ENCODE measurements at places on chromosomes 1 and 21.
A peak's percentile ranks its signal among the peaks of the same experiment; 100 is the strongest.

- DNase-seq: peak; percentile 1
Observed at GRCh38 chr1:229271448-229272159, 693 bp downstream of the RAB4A start.

DNA sequence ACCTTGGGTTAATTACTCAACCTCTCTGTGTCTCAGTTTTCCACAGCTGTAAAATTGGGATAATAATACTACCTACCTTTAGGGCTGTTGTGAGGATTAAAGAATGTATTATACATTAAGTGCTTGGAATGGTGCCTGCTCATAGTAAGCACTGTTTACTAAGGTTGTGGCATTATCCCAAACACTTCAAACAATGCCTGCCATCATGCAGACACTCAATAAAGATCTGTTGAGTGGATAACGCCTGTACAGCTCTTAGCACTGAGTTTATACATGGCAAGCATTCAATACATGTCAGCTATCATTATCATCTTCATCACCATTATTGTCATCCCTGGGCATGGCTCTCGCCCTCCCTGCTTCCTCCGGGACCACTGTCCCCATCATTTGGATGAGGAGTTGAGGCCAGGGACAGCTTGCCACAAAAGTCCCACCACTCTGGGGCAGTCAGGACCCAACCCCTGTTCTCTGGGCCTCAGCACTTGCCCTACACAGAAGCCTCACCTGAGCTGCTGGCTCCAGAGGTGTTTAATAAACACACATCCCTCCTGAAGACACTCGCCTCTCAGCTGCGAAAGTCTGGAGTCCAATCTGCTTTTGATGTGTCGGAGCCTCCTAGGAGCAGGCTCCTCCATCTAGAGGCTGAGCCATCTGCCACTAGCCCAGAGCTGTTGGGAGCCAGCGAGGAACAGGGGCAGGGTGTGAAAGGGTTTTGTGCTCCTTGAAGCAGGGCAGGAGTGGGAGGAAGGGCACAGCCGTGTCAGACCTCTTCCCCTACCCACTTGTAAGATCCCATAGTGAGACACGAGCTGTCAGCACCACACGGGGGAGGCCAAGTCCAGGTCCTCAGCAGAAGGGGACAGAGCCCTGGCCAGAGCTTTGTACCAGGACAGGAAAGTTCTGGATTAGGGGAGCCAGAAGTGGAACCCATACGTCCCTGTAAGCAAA is 80.9 kb upstream of the ZC3H12A start:
- DNase-seq: peak; percentile 98

DNA sequence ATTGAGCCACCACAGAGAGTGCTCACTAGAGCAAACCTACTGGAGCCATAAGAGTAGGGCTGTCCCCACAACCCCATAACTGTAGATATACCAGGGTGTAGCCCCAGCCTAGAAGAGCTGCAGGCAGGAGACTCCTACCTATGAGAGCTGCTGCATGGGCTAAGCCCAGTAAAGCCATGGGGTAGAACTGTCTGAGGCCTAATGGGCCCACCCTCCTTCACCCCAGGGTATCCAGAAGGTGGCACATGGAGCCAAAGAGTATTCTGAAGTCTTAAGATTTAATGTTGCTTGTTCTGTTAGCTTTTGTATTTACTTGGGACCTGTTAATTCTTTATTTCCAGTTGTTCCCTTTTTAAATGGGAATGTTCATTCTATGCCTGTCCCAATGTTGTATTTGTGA is 1193.7 kb upstream of the ADGRL2 start:
- DNase-seq: no peak

DNA sequence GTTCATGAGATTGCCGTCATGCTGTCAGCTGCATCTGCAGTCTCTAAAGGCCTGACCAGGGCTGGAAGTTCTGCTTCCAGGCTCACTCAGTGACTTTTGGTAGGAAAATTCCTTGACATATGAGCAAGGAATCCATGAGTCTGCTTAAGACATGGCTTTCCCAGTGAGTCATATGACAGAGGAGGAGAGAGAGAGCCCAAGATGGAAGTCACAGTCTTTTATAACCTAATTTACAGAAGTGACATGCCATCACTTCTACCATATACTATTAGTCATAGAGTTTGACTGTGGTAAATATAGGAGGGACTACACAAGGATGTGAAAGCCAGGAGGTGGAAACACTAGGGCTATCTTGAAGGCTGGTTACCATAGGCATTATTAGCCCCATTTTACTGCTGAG is 115.2 kb downstream of the ROR1 start:
- no peak for DNase-seq

- peak; percentile 52 for DNase-seq
Observed at GRCh38 chr1:213507472-213508223, 456.6 kb downstream of the RPS6KC1 start.

GRCh38 chr21:41508415-41509144 is 622 bp upstream of the TMPRSS2 start:
- DNase-seq: no peak

DNA sequence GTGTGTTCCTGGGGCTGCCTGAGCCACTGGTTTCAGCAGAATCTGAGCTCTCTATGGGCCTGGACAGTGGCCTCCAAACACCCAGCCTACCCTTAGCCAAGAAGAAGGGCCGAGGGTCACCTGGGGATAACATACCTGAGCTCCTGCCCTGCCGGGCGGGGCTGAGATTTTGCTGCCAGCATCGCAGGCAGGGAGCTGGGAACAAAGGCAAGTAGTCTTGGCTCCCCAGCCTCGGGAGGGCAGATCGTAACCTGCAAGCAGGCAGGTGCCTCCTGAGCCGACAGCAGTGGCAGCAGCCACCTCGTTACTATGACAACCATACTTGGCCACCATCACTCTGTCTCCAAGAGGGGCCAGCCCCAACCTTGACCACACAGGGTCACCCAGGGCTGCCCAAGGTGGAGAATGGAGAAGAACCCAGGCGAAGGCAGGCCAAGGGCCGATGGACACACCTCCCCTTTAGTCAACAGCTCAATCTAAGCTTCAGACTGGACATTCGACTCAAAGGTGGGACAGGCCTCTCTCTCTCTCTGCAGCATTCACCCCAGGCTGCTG is 54.6 kb downstream of the TOMM20 start:
- DNase-seq: peak; percentile 69
